ENCODE measurements at places on chromosomes 7 and 10.

- DNase-seq: no peak
Observed at GRCh38 chr7:25677595-25677994, 449.3 kb upstream of the NPVF start.

DNA sequence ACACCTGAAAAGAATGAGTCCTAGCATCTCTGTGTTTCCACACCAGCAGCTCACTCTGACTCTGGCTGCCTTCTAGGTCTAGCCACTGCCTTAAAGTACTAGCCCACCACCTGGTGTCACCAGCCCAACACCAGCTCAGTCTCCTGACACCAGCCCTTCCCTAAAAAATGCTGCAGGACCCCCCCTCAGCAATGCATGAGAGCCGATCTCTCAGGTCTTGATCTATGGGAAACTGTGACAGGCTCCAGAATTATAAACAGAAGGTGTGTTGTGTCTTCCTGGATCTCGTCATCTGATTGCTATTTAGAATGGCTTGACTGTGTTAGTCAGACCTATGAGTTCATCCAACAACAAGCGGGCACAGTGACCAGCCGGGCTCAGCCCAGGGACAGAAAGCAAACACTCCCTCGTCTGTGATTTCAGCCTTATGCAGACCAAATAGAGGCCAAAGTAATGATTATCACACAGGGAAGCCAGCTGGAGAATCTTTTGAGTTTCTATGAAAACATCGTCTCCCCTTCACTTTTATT, 66.6 kb downstream of the CUBN start:
- peak; percentile 72 for DNase-seq

GRCh38 chr7:66173856-66174255, 31.3 kb upstream of the TPST1 start:
- DNase-seq: no peak

GRCh38 chr7:153616711-153617325, 435.4 kb upstream of the DPP6 start:
- no peak for DNase-seq

- no peak for DNase-seq
Observed at GRCh38 chr7:96959135-96959534, 46.2 kb upstream of the DLX6 start.

DNA sequence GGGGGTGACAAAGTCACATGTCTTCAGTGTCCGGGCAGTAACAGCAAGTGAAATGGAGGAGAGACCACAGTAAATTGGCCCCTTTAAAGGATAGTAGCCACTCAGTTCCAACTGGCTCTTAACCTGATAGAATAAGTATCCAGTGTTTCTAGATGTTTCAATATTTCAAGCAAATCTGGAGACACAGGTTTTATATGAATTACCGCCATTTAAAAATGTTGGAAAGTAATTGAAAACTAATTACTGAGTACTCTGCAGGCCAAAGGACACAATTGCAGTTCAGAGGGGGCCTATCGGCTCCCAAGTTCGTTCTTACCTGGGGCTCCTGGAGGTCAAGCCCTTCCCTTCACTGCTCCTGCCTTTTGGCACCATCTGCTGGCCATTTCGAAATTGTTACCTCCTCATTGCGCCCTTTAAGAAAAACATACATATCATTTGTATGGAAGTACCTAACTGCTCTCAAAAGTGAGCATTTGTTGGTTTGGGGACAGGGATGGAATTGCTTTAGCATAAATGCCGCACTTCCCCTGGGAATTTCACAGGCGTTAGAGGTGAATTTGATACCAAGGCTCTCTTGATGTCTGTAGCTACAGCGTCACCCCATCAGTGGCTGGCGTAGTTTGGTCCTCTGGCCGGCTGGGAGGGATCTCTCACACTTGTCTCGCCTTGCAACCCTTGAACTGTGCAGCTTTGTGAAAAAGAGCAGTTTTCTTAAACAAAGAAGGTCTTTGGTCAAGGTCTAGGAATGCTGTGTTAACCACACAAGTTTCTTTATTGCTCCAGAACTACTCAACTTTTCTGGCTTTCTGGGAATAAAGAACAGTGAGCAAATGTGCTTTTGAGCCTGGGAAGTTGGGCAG, 220.0 kb downstream of the ARHGAP21 start:
- peak; percentile 81 for DNase-seq

GRCh38 chr10:30415593-30415992, 18.4 kb upstream of the MAP3K8 start:
- DNase-seq: no peak

DNA sequence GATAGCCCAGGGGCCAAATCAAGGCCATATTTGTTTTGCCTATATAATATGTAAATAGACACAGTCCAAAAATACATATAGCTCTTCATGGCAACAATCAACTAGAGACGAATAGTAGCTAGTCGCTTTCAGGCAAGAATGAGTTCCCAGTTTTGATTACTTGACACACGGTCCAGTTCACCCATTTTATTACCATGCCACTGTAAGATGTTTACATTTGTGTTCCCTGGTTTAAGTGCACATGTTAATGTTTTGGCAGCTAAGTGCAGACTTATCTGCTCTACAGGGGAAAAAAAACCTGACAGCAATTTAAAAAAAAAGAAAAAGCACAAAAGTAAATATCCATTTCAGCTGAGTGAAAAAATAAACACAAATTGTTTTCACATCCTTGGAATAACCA, 213.1 kb downstream of the TPK1 start:
- DNase-seq: no peak

DNA sequence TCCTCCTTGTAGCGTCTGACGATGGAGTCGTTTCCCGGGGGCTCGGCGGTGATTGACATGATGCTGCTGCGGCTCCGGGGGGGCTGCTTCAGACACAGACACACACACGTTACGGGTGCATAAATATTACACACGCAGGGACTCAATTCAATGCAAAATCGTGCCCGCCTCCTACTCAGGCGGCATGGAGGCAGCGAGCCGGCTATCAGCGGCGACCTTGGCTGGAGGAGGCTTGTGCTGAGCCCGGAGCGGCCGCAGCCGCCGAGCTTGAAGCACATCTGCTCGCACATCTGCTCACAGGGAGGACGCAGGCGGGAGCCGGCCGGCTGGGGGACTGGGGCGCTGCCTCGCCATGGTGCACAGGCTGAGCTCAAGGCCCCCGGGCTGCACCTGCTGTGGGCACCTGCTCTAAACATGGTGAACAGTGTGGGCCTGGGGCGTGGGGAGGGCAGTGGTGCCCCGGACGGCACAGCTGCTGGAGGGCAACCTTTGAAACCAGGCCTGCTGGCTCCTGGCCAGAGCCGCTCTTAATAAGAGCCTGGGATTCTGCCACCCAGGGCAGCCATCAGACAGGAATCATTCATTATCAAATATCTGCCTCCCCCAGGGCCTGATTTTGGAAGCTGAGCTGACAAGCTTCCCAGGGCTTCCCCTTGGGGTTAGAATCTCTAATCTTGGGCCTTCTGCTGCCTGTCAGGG, 84.7 kb upstream of the GNA12 start:
- no peak for DNase-seq

DNA sequence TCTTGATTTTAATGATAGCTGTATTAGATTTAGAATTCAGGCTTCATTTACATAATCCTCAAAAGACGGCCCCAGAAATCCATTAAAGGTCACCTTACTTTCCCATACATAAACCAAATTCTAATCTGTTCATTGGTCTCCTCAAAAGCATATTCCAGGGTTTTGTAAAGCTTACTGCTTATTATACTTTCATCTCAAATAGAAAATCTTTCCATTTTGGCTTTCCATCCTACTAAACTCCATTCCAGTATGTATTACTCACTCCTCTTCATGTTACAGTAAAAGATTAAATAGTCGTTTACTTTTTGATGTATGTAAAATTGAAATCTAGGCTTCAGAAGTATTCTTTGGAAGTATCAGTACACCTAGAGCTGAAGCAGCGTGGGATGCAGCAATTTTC, 143.5 kb upstream of the LRRN3 start:
- DNase-seq: no peak

DNA sequence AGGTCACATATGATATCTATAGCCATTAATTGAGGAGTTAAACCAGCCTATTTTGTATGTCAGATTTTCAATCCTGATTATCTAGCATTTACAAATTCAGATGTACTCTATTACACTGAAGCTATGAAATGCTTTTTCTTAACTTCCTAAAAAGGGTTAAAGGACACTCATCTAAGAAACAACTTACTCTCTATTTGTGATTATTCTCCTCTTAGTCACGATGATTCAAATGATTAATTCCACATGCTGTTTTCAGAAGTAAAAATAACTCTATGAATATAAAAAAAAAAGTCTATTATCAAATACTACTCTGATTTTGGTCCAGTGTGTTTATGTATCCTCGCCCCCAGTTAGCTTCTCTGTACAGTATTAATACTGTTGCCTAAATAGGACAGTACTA, 1199.9 kb downstream of the GATA3 start:
- DNase-seq: no peak

DNA sequence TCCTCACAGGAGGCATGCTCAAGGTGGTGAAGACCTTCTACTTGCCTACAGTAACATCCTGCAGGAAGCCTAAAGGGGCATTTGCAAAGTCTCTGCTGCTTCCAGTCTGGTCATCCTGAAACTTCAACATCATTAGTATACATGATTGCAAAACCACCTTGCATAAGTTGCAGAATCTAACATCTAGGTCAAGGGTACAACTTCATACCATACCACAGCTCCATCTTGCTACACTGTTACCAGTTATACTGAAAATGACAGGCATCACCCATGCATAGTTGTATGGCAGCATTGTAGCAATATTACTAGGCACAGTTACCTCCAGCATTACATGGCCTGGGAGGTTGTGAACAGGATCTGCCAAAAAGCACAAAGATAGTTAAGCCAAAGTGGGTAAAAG, 13.7 kb upstream of the MACROH2A2 start:
- DNase-seq: no peak

DNA sequence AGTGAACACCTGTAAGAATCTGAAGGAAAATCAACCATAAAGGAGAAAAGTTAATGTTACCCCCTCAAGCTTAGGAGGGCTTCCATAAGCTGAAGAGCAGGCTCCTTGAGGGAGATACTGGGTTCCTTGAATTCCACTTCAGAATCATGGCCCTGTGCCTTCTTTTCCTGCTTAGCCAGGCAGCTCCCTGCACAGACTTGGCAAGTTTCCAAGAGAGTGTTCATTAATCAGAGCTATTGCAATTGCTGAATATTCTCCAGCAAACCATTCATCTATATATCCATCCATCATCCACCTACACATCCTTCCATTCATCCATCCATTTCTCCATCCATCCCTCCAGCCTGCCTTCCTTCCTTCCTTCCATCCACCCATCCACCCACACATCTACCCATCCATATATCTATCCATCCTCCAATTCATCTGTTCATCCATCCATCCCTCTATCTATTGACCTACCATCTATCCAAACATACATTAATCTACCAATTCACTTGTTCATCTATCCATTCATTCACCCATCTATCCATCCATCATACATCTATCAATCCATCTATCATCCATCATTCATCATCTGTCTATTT, 574.4 kb downstream of the PTPRN2 start:
- peak; percentile 16 for DNase-seq

- no peak for DNase-seq
Observed at GRCh38 chr7:6395898-6396595, 51.7 kb downstream of the DAGLB start.

DNA sequence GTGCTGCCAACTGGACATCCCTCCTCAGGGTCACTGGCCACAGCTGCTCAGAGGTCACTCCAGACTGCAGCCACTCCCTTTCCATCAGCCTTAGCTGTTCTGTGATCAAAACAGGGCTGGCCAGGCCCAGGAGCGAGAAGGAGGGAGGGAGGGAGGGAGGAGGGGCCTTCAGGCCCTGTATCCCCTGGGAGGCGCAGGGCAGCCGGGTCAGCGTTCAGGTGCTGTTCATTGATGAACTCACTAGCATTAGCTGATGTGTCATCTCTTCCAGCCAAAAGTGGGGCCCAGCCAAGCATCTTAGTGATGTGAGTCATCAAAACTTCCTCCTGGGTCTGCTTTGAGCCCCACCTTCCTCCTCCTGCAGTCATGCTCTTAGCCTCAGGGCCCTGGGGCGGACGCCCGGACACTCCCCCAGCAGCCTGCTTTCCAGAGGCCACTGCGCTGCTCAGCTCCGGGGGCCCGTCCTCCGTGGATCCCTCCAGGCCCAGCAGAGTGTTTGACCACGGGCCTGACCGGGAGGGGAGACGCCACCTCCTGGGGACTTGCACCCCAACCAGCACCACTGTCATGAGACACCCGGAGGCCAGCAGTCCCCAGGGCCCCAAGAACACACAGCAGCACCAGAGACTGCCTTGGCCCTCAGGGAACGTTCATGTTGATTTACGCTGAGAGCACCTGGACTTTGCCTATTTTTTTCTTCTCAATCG, 149.2 kb downstream of the PRKAG2 start:
- DNase-seq: peak; percentile 99

DNA sequence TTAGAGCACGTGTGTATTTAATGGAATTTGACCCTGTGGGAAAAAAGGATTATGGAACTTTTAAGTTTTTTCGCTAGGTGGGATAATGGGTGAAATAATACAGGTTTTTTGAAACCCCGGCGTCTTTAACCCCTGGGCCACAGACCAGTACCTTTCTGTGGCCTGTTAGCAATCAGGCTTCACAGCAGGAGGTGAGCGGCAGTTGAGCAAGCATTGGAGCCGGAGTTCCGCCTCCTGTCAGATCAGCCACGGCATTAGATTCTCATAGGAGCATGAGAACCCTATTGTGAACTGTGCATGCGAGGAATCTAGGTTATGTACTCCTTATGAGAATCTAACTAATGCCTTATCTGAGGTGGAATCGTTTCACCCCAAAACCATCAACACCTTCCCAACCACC, 28.6 kb downstream of the WAC start:
- no peak for DNase-seq
